ENCODE measurements at places on chromosomes 5 and 9.

DNA sequence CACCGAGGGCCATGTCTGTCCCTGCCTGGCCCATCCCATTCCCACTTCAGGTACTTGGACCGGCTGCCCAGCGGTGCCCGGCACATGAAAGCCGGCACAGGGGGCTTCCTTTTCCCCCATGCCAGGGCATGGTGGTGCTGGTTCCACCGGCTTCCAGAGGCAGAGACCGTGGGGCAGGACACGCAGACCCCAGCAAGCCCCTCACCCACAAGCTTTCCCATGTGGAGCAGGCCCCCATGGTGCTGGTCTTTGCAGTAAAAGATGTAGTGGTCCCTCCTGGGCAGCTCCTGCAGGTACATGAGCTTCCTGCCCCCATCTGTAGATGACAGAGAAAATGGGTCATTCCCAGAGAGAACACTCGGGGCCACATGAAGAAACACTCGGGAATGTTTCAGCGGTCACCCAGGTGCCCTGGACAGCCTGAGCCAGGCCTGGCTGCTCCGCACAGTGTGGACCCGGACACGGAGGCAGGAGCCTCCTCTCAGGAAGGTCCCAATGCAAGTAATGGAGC is 2.0 kb downstream of the OBP2B start:
- no peak for DNase-seq

- DNase-seq: no peak
Measured at GRCh38 chr9:134127616-134128015, 8.3 kb upstream of the WDR5 start.

GRCh38 chr9:8074713-8075286 is 275.2 kb upstream of the DMAC1 start:
- DNase-seq: no peak

DNA sequence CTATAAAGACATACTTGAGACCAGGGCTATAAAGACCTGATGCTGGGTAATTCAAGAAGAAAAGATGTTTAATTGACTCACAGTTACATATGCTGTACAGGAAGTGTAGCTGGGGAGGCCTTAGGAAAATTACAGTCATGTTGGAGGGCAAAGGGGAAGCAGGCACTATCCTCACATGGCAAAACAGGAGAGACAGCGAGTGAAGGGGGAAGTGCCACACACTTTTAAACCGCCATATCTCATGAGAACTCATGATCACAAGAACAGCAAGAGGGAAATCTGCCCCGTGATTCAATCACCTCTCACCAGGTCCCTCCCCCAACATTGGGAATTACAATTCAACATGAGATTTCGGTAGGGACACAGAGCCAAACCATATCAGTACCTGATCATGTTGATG is 89.9 kb upstream of the ADAMTSL1 start:
- DNase-seq: no peak

DNA sequence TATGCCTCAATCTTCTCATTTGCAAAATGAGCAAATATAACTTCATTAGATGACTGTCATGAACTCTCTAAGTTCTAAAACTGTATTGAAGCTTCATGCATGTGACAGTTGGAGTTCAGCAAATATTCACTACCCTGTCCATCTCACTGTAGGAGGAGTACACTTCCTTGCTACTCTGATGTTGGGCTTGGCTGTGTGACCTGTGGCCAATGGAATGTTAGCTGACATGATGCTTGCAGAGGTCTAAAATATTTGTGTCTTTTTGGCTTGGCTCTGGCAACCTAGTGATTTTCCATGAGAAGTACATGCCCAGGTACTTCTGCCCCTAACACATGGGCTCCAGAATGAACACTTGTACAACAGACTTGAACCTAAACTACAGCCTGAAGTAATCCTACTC is 203.1 kb upstream of the ANKH start:
- no peak for DNase-seq

DNA sequence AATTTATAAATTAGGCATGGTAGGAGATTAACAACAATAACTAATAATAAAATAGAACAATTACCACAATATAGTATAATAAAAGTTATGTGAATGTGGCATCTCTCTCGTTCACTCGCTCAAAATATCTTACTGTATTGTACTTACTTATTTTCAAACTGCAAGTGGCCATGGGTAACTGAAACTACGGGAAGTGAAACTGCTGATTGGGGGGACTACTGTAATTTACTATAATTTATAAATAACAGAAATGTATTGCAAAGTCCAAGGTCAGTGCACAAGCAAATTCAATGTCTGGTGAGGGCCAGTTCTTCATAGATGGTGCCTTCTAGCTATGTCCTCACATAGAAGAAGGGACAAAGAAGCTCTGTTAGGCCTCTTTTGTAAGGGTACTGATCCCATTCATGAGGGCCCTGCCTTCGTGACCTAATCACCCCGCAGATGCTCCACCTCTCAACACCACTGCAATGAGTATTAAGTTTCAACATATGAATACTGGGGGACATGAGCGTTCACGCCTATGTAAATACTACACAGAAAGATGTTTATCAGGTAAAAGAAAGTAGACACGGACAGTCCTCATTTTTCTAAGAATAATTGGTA is 39.0 kb downstream of the KCNIP1 start:
- DNase-seq: no peak

Data from stimulated activated CD8-positive, alpha-beta memory T cell treated with anti-CD3 and anti-CD28 coated beads, Interleukin-7, amount 100 ng/mL, for 1 hour (primary cell).